Activated CD4-positive, alpha-beta T cell treated with anti-CD3 and anti-CD28 coated beads, Interleukin-2, amount 50 U/mL, for 1 hour (primary cell): ENCODE measurements at places on chromosomes 4 and X.
A peak's percentile ranks its signal among the peaks of the same experiment; 100 is the strongest.

GRCh38 chrX:40013266-40014195 is 84.2 kb downstream of the BCOR start:
- peak; percentile 26 for DNase-seq

GRCh38 chr4:125432078-125432477 is 117.3 kb downstream of the FAT4 start:
- no peak for DNase-seq

DNA sequence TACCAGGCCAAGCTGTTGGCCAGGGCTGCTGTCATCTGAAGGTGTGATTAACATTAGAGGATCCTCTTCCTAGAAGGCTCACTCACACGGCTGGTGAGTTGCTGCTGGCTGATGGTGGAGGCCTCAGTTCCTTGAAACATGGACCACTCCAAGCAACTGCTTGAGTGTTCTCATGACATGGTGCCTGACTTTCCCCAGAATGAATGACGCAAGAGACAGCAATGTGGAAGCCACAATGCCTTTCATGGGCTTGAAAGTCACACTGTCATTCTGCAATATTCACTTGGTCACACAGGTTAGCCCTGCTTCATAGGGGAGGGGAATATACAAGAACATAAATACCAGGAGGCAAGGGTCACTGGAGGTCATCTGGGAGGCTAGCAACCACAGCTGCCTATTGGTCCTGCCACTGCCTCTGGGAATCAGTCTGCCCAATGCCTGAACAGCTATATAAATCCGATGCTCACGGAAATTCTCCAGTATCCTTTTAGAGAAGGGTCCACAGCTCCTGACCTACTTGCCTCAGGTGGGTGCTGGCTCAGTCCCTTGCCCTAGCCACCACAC is 97.1 kb upstream of the MAML3 start:
- no peak for DNase-seq

GRCh38 chr4:88697588-88698329 is at the start of gene NAP1L5:
Gene NAP1L5, minus strand, starts transcription at chr4:88697829. Its CDS starts 75 bp downstream, at chr4:88697754.
- DNase-seq: peak; percentile 69
